ENCODE measurements at places on chromosomes 3 and 15.

DNA sequence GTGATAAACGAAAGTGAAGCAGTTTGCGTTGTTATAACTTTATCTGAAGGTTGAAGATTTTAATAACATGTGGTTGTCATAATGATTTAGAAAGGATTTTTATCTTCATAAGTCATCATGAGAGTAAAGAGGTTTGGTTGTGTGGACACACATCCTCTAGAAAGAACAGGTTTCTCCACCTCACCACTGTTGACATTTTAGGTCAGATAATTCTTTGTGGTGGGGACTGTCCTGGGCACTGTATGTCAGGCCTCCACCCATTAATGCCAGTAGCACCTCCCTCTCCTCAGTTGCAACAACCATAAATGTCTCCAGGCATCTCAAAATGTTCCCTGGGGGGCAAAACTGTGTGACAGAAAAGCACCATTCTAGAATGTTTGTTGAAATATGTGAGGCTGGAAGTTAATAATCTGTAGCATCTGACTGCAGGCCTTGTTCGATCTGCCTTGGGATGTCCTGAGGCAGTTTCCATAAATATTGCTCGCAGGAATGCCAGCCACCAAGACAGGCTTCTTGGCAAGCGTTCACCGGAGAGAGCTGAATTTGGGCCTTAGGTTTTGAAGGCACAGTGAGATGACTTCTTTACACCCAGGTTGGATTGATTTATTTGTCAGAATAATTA, 100.1 kb downstream of the ADAMTSL3 start:
- no peak for DNase-seq

- DNase-seq = no peak
These were observed 59.9 kb upstream of the LIMD1 start for GRCh38 chr3:45534632-45535031.

DNA sequence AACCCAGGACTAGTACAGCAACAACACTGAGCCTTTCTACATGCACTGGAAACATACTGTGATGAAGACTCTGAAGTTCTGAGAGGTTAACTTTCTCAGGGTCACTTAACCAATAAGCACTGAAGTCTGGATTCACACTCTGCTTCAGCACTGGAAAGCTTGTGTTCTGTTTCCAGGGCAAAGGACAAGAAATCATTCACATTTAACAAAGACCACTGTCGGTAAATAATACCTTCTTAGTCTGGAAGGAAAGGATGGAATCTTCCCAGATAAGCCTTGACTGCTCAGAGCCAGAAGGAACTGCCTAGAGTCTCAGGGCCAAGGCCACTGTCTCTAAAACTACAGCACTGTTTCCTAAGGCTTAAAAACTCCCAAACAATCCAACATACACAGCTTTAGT, 4.3 kb upstream of the GLYCTK start:
- no peak for DNase-seq

- peak; percentile 74 for DNase-seq
These were observed 22.4 kb downstream of the B3GNT5 start for GRCh38 chr3:183275418-183275817.

GRCh38 chr3:149331396-149331795, 2.0 kb downstream of the TM4SF18 start:
- no peak for DNase-seq

DNA sequence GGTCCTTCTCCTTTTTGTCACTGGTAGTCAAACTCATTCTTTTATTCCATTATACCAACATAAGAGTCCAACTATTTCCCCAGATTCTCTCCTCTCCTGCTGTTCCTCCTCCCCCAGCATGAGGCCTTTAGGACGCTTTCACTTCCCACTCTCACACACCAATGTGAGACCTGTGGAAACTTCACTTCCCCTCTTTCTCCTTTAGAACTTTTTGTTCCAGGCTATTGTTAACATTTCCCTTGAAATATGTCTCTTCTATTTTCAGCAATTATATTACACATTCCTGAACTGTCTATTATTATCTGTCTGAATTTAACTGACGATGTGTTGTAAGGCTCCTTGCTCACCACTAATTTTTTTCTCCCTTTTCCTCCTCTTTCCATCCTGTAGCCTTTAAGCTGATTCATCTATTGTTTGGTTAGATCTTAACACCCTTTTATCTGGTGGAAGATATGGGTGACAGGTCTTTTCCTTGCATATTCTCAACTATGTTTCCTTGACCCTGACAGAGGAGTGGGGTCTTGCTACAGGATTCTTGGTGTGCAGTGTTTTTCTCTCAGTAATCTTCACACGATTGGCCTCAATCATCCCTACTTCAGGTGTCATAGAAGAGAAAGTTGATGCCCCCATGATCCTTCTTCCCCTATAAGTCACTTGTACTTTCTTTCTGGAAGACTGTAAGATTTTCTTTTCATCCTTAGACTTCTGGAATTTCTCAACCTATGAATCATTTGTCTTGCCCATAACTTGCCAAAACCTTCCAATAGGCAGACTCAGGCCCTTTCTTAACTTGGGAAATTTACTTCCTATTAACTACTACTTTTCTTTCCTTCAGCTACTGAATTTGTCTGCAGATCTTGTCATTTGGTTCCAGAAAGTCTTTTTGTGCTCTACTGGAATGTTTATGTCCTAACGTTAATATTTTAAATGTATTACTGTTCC, 5.9 kb downstream of the CYP19A1 start:
- peak; percentile 36 for DNase-seq

- DNase-seq = no peak
These were observed 330.2 kb downstream of the EPHB1 start for GRCh38 chr3:135125171-135125801.

DNA sequence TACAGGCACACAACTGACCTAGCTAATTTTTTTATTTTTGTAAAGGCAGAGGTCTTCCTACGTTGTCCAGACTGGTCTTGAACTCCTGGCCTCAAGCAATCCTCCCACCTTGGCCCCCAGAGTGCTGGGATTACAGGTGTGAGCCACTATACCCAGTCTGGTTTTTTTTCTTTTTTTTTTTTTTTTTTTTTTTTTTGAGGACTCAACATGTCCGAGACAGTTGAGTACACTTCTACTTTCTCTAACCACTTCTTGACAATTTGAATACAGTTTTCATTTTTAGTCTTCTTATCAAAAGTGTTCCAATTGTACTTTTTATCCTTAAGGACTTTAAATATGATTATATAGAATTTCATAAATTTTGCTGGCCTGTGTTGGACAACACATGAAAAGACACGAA, 7.4 kb upstream of the GSK3B start:
- DNase-seq = no peak

GRCh38 chr3:119794971-119795612, 13.2 kb downstream of the NR1I2 start:
- no peak for DNase-seq

GRCh38 chr3:120682095-120682681, at the start of gene HGD:
Gene HGD (minus strand): TSS chr3:120682239. CDS start chr3:120682111, 128 bp downstream.
- DNase-seq = no peak

DNA sequence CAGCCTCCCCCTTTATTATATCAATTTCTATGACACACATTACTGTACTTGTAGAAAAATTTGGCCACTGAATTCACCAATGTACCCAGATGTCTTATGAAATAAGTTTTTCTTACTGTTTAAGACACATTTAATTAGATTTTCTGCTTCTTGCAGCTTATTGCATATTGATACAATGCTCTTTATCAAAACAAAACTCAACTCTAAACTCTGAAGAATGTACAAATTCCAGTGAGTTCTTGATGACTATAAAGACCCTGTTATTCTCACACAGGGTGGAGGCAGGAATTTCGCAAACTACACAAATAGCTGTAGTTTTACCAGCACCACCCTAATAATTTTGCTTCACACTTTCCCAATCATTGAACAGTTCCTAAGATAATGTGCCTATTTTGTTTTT, 22.0 kb downstream of the CMTM6 start:
- DNase-seq = no peak

DNA sequence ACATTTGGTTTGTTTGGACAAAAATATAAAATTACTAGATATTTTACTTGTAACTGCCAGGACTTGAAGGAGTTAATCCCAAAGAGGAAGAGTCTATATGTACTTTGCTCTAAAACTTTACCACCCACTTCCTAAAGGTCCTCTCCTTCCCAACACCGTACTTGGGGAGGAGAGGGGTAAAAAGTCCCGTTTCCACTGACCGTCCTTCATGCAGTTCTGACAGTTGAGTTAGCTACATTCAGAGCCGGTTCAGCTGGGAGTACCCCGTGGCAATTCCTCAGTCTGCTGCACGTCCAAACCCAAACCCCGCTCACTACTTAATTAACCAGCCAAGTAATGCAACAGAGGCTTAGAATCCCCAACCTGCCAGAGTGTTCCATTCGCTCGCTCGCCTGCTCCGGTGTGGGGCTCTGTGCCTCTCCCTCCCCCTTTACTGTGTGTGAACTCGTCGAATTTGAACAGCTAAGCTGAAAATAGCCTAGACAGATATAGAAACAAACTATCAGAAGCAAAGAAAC, 519.7 kb downstream of the FOXP1 start:
- DNase-seq = no peak

DNA sequence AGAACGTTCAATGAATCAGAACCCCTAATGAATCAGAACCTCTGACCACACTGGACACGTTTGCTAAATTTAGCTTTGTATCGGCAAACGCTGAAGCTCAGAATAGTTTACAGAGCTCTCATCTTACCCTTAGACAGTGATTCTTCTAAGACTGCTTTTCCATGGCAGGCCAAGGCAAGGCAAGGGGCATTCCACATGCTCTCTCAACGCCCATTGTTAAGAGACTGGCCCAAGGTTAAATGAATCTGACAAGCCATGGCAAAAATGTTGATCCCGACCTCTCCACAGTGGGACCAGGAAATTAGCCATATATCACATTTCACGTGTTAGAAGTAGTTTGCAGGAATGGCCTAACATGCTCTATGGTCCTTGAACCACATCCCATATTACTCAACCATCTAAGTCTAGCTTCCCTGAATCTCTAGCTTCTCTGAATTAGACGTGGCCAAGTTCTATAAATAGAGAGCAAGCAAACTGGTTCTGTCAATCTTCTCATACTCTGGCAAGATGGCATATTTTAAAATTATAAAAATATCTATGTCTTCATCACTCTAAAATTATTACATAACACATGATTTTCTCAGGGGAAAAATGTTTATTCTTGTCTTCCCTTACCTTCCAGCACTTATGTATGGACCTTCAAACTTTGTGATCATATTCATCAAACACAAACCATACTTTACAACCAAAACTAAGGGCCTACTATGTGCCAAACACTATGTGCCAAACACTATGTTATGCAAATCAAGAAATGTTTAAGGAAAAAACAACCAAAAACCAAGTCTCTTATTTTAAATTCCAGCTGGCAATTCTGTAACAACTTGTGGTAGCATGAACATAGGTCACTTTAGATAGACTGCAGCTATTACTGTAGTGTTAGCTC, 54.3 kb downstream of the AAGAB start:
- DNase-seq = no peak

DNA sequence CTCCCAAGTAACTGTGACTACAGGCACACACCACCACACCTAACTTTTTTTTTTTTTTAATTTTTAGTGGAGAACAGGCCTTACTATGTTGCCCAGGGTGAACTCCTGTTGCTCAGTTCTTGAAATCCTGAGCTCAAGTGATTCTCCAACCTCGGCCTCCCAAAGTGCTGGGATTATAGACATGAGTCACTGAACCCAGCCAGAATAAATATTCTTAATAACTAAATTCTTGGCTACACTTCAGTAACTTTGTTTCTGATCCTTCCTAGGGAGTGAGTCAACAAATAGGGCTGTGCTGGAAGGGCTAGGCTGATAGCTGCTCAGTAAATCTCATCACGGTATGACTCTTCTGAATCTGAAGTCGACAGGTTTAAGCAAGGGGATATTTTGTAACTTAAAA, 56.6 kb downstream of the P3H2 start:
- DNase-seq = no peak

Data from HL-60 (cell line).